ENCODE measurements at places on chromosomes 2 and 18. TPM values are rescaled to one million over a fixed set of nuclear protein-coding genes. Genes with fewer than 3 reads are reported as not detected.

The ASB18 gene
- total RNA-seq = 4.5 TPM

The EFR3B gene
- total RNA-seq = 9.8 TPM

The ALK gene
- 0.08 TPM for total RNA-seq

The SP140 gene
- total RNA-seq = 0.51 TPM

The EVA1A gene
- 0.81 TPM for total RNA-seq

The PLGLB2 gene
- not detected for total RNA-seq

The EPHA4 gene
- total RNA-seq = 19.8 TPM
